ENCODE measurements at places on chromosomes 3 and 15.

DNA sequence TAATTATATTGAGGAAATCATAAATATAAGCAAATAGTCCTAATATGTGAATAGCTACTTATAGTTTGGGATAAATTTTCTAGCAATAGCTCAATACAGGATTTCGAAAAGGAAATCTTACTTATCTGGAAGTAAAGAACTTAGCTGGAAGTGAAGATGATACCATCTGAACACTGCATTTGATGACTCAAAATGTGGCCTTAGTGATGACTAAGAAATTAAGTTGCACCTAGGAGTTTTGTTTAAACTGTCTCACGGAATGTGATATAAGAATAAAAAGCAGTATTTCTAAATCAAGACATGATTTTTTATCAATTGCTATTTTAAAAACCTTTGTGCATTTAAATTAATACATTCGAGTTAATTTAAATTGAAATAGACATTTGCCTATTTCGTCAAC lies 91.2 kb downstream of the EOMES start:
- no peak for DNase-seq

- no peak for DNase-seq
Measured at GRCh38 chr3:64895991-64896895, 208.4 kb upstream of the ADAMTS9 start.

- no peak for DNase-seq
Measured at GRCh38 chr15:60865507-60865906, 363.6 kb downstream of the RORA start.

GRCh38 chr3:120399372-120399771 lies 50.2 kb upstream of the LRRC58 start:
- DNase-seq = no peak

DNA sequence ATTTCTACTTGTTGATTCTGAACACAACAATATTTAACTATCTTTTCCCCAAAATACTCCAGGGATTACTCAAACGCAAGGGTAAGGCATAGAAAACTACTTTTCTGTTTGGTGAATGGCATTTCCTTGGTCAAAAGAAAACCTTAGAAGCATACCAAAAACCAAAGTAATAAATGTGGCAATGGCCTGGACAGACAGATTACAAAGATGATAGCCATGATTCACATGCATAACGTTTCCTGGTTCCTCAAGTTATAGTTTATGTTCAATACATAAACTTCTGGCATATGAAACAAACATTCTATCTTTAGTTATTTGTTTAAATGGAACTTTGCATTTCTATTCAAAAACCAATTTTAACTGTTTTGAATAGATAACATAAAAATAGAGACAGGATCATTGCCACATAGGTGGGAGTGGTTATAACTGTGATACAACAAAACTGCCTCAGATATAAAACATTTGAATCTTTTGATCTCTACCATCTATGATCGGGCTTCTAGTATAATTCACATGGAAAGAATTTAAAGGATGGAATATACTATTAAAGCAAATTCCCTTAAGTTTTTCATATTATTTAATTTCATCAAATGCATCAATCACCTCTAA lies 32.1 kb downstream of the FOXP1 start:
- DNase-seq = no peak

GRCh38 chr15:80777826-80778620 lies 1.1 kb upstream of the CEMIP start:
- no peak for DNase-seq

Measured in NCI-H1436 treated with DMSO at 0.1 percent for 48 hours (cell line).